Posterior cingulate gyrus (tissue), 11 donors: ENCODE measurements at places on chromosomes 1 and 21.
A peak's percentile ranks its signal among the peaks of the same experiment; 100 is the strongest.

GRCh38 chr1:97726386-97726785 is 194.4 kb downstream of the DPYD start:
- DNase-seq, result no peak

- DNase-seq, result no peak
Measured at GRCh38 chr21:42239973-42240372, 21.0 kb downstream of the ABCG1 start.

DNA sequence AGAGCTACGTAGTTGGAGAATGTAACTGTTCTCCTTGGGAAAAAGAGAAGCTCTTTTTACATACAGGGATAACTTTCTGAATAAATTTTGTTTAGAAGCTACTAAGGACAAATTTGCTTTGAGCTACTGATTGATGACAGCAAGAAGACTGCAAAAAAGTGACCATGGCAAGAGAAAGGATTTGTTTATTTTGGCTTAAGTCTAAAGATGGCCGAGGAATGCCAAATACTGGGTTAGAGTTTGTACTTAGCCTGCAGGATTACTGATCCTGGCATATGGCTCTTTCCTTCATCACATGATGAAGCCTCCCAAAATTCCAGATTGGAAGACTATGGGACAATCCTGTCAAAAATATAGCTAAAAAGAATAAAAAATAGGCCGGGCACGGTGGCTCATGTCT is 28.7 kb downstream of the RPS27 start:
- no peak for DNase-seq

DNA sequence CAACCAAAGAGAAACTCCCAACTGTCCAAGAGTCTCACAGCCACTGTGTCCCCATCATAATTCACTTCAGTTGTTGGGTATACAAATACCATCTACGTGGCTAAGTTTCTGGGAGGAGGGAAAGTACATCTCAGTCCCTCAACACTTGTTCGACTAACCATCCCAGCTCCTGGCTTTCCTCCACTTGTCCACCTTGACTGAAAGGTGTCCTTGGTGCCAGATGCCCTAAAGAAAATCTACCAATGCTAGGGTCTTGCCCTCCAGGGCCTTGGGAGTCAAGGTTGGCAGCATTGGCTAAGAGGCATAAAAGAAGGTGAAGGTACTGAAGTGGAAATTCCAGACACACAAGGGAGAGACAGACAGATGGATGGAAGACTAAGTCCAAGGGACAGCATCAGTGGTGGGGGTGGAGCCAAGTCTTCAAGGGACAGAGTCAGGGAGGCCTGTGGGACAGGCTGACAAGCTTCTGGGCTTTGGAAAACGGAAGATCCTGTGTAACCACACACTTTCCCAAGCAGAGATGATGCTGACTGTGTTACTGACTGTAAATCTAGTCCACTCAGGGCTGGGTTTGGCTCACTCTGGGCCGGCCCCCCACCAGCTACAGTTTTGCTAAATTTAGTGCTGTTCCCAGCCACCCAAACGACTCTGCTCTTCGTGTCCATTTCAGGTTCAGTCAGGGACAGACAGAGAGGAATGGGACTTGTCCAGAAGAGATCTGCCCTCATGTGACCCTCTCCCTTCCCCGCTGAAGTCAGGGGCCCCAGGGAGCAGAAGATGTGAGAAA is 60.1 kb downstream of the CD34 start:
- no peak for DNase-seq

DNA sequence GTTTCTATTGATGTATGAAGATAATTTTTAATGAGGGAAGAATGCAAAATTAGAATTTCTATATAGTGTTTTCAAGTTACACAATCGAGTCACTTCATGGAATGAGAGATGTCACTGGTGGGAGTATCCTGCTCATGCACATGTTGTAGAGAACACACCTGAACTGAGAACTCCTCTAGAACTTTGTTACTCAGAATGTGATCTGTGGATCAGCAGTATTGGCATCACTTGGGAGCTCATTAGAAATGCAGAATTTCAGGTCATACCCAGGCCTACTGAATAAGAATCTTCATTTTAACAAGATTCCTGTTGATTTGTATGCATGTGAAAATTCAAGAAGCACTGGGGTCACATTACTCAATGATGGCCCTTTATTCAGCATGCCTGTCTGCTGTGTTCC is 28.8 kb downstream of the ZNF326 start:
- no peak for DNase-seq

GRCh38 chr1:156726549-156727226 is 1.6 kb upstream of the METTL25B start:
- DNase-seq, result no peak

- DNase-seq, result no peak
Measured at GRCh38 chr1:169060043-169060722, 46.3 kb upstream of the ATP1B1 start.

DNA sequence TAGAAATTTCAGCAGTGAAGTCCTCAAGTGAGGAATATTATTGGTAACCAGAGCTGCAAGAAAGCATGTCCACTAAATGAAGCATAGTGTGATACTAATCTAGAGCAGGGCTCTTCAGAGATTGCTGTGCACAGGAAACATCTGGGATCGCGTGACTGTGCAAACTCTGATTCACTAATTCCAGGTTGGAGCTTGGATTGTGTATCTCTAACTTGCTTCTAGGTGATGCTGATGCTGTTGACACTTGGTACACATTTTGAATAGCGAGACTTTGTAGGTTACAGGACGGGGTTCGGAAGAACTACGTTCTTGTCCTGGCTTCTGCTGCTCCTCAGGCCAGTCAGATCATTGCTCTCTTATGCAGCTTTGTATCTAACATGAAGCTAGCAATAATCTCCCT is 66.5 kb downstream of the PRRX1 start:
- DNase-seq, result no peak

GRCh38 chr1:210684466-210685294 is 356.0 kb downstream of the HHAT start:
- no peak for DNase-seq

GRCh38 chr1:68198752-68199151 is 33.6 kb downstream of the WLS start:
- no peak for DNase-seq

- no peak for DNase-seq
Measured at GRCh38 chr1:16171314-16172151, 15.7 kb upstream of the EPHA2 start.

GRCh38 chr1:2312160-2312514 is 79.2 kb downstream of the MORN1 start:
- no peak for DNase-seq

- no peak for DNase-seq
Measured at GRCh38 chr1:244063498-244063897, 12.4 kb downstream of the ZBTB18 start.

DNA sequence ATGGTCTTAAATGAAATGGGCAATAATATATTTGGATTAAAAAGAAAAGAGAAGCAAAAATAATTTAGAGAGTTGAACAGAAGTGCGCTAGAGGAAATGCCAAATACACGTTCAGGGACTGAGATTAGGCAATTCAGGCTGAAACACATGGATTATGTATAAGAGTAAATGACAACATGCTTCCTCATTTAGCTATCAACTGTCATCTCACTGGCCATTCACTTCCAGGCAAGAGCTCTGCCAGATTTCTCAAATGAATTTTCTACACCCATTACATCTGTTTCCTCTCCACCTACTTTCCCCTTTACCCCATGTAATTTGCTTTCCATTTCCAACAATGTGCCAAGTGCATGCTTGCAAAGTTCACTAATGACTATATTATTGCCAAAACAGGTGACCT is 582.4 kb downstream of the LTN1 start:
- no peak for DNase-seq

- no peak for DNase-seq
Measured at GRCh38 chr1:43034778-43035177, 76.1 kb upstream of the SLC2A1 start.

- no peak for DNase-seq
Measured at GRCh38 chr1:224637515-224637914, 21.4 kb downstream of the CNIH3 start.

GRCh38 chr1:119981496-119981895 is 85.2 kb upstream of the ADAM30 start:
- DNase-seq, result no peak

DNA sequence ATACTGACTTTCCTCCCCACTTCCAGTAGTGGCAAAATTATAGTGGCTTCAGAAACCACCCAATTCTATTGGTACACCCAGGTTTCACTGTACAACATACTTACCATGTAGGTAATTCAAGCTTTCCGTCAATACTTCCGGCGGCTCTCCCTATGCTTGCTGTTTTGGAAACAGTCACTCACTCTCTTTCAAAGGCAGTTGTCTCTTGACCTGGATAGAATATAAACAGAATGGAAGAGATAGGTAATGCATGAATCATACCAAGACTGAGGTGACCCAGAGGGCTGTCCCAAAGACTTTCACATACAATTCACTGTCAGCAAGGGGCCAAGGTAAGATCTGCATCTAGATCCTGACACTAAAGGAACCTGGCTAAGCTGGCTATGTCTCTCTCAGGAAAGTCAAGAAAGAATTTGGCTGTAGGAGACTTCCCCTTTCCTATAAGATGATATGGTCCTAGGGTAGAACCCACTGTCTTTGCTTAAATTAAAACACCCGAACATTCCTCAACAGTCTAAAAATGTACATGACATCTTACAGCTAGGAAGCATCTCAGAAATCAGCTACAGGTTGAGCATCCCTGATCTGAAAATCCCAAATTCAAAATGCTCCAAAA is 59.6 kb downstream of the LUZP1 start:
- DNase-seq, result no peak

DNA sequence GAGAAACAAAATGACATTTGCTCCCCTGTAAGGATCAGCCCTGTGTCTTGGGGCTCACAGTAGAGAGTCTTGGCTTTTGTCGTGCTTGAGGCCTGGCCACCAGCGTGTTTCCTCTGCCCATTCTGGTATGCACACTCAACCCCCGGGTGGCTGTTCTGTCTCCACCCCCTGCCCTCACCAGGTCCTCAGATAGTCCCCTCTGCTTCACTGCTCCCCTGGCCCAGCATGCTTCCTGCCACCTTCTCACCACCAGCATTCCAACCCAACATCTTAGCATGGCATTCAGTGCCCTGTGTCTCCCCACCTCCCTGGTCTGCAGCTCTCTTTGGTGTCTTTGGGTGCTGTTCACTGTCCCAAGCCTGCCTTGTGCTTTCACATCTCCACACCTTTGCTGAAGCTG is 16.2 kb downstream of the ZNF362 start:
- DNase-seq, result no peak

- no peak for DNase-seq
Measured at GRCh38 chr1:184695023-184695422, 59.6 kb downstream of the EDEM3 start.

GRCh38 chr1:108570128-108570527 is 10.2 kb downstream of the EEIG2 start:
- DNase-seq, result no peak

- DNase-seq, result no peak
Measured at GRCh38 chr1:3741566-3742438, 10.4 kb upstream of the CCDC27 start.

- DNase-seq, result no peak
Measured at GRCh38 chr21:16473988-16474387, 744.2 kb downstream of the USP25 start.

- no peak for DNase-seq
Measured at GRCh38 chr1:193094112-193094511, 11.1 kb downstream of the GLRX2 start.

GRCh38 chr1:107323784-107324183 is 182.9 kb downstream of the NTNG1 start:
- no peak for DNase-seq

DNA sequence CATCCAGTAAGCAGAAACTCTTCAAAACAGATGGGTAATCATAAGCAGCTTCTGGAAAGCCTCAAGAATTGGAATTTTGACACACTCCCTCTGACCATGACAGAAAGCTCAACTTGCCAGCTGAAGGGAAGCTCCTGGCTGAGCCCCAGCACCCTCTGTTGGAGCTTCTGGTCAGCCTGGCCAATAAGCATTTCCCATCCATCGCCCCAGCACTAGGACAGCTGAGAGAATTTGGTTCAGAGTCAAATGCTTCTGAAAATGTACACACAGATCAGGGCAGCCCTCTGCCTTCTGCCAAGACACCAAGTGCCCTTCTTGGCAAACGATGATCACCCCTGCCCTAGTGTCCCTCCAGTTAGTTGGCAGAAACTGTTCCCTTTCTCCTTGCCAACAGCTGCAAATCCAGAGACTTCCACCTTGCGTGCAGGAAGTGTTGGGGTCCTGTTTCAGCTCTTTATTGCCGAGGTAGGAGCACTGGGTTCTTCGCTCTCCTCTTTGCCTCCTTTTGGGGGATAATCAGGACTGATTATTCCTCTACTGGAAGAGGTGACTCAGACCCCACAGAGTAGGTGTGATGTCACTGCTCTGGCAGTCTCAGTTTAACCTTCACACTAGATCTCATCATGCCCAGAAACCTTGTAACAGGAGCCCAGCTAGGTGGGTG is 11.9 kb downstream of the PIGV start:
- DNase-seq, result no peak

GRCh38 chr1:71296551-71297134 is 215.8 kb upstream of the ZRANB2 start:
- no peak for DNase-seq

DNA sequence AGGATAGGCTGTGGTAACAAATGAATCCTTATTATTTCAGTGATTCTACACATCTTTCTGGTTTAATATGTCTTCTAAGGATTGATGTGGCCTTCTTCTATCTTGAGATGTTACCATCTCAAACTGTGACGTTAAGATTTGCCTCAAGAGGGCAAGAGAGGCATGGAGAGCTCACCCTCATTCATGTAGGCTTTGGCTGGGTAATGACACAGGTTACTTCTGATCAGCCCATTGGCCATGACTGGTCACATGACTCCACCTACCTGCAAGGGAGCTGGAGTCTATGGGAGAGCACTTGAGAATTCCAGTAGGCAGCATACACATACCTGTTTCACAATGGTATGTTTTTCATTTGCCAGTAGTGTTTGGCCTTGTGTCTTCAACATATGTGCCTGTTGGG is 30.0 kb downstream of the CACHD1 start:
- no peak for DNase-seq

- peak; percentile 65 for DNase-seq
Measured at GRCh38 chr1:228073857-228074545, 8.5 kb upstream of the ARF1 start.

GRCh38 chr1:225814381-225814780 is 4.5 kb downstream of the EPHX1 start:
- DNase-seq, result no peak

- DNase-seq, result no peak
Measured at GRCh38 chr21:19553919-19554615, 1150.5 kb upstream of the TMPRSS15 start.

DNA sequence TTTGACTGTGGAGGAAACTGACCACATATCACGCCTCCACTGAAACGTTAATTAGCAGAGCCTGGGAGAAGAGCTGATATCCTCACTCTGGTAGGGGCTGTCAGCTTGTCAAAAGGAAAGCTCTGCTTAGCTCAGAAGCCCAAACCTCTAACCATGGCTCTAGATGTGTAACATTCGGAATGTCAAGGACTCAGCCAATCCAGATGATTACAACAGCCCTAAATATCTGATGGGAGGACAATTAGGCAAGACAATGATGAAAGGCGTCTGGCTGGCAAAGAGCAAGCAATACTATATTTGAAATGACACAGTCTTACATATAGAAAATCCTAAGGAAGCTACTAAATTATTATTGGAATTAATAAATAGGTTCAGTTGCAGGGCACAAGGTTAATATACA is 45.7 kb upstream of the COX20 start:
- no peak for DNase-seq

- no peak for DNase-seq
Measured at GRCh38 chr1:216778737-216779136, 55.5 kb upstream of the ESRRG start.
